ENCODE measurements at places on chromosomes 6 and 20. TPM values are rescaled to one million over a fixed set of nuclear protein-coding genes. Genes with fewer than 3 reads are reported as not detected.
A peak's percentile ranks its signal among the peaks of the same experiment; 100 is the strongest.

MYL9 gene
- total RNA-seq = 0.42 TPM

HM13 gene
- 146 TPM for total RNA-seq

DNA sequence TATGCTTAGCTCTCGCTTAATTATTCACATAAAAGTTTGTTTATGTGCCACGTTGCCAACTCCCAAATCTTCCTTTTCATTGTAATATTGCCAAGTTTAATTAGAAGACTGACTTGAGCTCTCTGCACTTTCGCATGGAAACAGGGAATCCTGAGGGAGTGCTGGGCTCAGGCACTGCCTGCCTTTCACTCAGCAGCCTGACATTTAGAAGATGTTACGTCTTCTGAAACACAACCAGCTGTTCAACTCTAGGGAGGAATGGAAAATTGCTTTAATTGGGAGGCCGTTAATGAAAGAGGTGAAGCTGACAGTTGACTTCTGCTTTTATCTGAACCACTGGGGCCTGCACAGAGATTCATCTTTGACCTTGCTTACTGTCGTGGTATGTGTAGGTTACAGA is 77.4 kb upstream of the MTHFD1L start:
- no peak overlapping the region for H3K27ac ChIP-seq
- no peaks in the 10 kb centered on the region for H3K4me1 ChIP-seq
- no peaks in the 10 kb centered on the region for H3K27me3 ChIP-seq
- no peak overlapping the region for H3K4me3 ChIP-seq
- no peaks in the 10 kb centered on the region for H3K36me3 ChIP-seq

DNA sequence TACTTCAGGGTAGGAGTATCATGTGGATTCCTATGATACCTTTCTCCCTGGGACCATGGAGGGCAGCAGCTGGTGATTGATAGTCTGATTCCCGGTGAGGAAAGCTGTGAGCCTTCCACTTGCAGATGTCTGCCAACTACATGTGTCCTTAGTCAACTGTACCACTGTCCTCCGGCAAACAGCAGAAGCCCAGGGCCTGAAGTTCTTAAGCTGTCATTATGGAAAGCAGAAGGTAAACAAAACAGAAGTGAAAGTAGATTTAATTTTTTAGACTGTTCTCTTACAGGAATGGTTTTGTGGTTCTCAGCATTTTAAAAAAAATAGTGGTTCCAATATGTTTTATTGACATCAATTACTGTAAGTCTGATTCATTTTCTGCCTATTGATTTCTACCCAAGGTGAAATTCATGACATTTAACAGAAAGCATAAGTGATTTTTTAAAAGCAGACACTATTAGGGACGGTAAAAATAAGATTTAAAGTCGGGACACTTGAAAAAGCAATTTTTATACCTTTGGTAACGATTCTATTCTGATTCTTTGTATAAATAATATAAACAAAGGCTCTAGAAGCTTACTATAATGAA is 36.6 kb downstream of the PTPN1 start:
- H3K27ac ChIP-seq = peak overlapping the region; percentile 88
- H3K4me3 ChIP-seq = peak overlapping the region; percentile 72
- H3K27me3 ChIP-seq = no peaks in the 10 kb centered on the region
- peak; percentile 38 for DNase-seq
- H3K4me1 ChIP-seq = peaks cover 66% of the 10 kb centered on the region
- H3K36me3 ChIP-seq = peaks cover 46% of the 10 kb centered on the region

- H3K4me3 ChIP-seq = no peak overlapping the region
- H3K27ac ChIP-seq = no peak overlapping the region
- peaks cover 21% of the 10 kb centered on the region for H3K27me3 ChIP-seq
- peaks cover 1% of the 10 kb centered on the region for H3K4me1 ChIP-seq
- no peak for DNase-seq
Observed at GRCh38 chr6:43287717-43288679, 10.1 kb upstream of the SLC22A7 start.

DNA sequence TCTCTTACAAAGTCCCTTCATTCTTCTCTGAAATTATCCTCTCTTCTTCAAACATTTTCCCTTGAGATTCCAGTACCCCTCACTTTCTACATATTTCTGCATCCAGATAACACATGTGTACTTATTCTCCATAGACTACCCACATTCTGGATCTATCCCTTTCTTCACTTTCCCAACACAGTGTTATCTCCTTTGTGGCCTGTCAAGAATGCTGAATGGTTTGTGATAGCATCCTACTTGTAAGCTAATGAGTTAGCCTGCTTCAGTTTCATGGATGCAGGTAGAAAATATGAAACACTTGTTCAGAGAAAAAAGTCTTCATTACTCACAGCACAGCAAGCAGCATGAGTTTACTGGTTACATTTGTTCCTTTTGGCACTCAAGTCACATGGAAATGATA is 245.4 kb downstream of the HTR1B start:
- H3K4me3 ChIP-seq = no peak overlapping the region
- no peaks in the 10 kb centered on the region for H3K36me3 ChIP-seq
- no peaks in the 10 kb centered on the region for H3K27me3 ChIP-seq
- DNase-seq = no peak

Data from activated CD4-positive, alpha-beta T cell treated with anti-CD3 and anti-CD28 coated beads, Interleukin-2, amount 10 ng/mL, durations not matched to agents 7 days and 5 days (primary cell).